ENCODE measurements at places on chromosomes 16 and 17.

GRCh38 chr16:85936816-85937215 lies 37.9 kb downstream of the IRF8 start:
- no peak for DNase-seq

- no peak for DNase-seq
Measured at GRCh38 chr16:11833951-11834695, 17.2 kb downstream of the RSL1D1 start.

DNA sequence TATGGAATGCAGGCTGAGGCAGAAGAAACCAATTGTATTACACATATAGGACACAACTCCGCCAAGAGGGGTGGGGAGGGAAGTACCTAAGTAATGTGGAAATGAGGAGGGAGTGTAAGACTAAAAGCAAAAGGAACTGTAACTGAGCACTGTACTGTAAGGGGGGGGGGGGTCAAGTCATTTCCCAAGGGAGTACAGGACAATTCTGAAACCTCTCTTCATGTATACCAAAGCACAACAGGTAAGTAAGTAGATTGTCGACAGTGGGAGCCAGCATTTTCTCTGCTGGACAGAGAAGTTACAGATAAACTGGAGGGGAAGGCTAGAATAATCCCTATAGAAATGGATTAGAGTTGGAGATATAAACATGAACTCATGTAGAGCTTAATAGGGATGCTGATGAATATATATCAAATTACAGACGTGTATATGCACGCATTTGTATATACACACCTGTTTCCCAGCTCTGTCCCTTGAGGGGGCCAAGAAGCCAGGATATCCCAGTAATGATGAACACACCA lies 6.4 kb downstream of the USP22 start:
- DNase-seq, result no peak

DNA sequence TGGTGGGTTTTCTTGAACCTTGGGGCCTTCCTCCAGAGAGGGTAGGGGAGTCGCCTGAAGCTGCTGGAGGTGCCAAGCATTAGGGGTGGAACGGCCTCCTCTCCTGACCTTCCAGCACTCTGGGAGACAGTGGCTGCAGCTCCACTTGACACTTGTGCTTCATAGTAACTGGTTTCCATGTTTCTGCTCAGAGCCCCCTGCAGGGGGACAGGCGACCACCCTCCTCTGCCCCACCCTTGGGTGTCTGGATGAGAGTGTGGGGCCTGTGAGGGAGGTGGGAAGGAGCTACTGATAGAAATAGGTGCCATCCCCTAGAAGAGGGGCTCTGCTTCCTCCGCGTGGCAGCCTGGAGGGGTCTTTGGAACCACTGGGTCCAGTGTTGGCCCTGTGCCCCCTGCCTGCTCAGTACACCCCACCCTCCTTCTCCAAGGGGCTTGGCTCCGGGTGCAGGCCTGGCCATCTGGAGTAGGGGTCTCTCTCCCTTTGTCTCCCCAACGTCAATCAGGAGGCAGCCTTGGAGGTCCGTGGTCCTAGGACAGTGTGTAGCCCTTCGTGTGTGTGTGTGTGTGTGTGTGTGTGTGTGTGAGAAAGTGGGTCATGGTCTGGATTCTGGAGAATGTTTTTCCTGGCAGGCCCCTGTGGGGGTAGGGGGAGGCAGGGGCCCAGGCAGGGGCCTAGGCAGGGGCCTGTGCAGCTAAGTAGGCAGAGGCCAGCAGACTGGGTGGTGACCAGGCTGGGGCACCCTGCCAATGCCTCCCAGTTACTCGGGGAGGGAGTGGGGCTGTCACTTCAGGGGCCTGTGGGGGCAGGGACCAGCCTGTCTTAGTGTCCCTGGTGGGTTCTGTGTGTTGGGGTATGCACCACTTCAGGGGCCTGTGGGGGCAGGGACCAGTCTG lies 4.9 kb downstream of the LASP1 start:
- DNase-seq, result no peak

GRCh38 chr17:30103921-30104320 lies 12.7 kb upstream of the NSRP1 start:
- no peak for DNase-seq

- DNase-seq, result no peak
Measured at GRCh38 chr16:27671410-27671809, 121.5 kb downstream of the KATNIP start.

DNA sequence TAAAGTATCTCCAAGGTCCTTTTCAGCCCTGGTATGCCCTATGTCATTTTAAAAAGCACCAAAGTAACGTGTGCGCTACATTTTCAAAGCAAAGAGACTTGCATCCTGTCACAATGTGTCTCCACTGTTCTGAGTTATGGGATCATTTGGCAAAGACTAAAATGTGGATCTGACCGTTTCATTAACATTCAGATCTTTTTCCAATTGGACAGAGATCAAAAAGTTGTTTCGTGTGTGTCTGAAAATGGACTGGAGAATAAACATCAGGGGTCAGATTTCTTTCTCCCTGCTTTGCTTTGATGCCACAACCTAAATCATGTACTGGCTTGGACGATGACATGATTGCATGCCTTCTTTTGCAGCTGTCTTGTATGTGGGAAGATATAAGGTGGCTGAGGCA lies 136.0 kb upstream of the NOG start:
- no peak for DNase-seq

- DNase-seq, result no peak
Measured at GRCh38 chr17:70407506-70407905, 238.2 kb downstream of the KCNJ2 start.

- DNase-seq, result no peak
Measured at GRCh38 chr16:23557779-23558702, 514 bp downstream of the UBFD1 start.

GRCh38 chr17:48060249-48060648 lies 12.1 kb downstream of the NFE2L1 start:
- DNase-seq, result no peak

DNA sequence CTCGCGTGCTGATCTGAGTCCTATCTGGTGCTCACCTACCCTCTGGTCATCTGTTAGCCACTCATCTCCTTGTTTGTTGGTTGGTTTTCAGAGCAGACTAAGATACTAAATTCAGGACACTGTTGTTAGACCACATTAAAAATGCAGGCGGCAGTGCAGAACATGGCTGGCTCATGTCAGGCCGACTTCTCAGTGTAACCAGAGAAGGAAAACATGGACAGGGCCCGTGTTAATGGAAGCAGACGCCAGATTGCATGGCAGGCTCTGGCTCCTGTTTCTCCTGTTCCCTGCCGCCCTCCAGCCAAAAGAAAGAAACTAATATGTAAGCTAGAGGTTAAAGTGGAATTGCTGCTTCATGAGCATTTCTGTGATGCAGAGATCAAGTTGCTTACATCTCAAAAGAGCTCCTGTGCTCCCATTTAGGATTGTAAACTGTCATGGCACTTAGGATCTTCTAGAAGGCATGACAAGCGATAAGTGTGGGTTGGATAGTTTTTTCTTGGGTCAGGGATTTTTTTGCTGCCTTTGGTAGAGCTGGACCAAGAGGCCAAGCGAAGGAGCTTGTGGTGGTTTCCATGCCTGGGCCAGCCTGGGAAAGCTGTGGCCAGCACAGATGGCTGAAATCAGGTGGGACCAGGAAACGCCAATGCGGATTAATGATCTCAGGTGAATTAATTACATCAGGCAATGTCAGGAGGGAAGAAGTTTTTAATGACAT lies 56.1 kb downstream of the YPEL2 start:
- no peak for DNase-seq

DNA sequence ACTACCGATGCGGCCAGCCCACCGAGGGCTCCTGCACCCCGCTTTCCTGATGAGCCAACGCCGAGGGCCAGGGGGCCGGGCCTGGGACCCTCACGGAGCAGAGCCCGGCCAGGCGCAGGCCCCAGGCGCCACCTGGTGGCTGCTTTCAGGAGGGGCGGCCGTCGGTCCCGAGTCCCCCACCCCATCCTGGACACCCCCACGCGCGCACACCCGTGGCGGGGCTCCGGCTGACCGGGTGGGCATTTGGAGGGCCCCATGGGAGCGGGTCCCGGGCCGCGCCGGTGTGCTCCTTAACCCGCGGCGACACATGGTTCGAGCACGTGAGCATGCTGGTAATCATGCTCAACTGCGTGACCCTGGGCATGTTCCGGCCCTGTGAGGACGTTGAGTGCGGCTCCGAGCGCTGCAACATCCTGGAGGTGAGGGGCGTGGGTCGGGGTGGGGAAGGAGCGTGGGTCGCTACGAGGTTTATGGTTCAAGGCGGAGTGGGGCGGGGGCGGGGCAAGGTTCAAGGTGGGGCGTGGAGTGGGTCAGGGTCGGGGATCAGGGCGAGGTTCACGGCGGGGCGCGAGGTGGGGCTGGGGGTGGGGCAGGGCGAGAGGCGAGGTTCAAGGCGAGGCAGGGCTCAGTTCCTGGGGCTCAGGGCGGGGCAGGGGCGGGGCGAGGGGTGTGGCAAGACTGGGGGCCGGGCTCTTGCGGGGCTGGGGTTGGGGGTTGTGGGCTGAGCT lies 30.2 kb downstream of the TPSG1 start:
- DNase-seq, result no peak

DNA sequence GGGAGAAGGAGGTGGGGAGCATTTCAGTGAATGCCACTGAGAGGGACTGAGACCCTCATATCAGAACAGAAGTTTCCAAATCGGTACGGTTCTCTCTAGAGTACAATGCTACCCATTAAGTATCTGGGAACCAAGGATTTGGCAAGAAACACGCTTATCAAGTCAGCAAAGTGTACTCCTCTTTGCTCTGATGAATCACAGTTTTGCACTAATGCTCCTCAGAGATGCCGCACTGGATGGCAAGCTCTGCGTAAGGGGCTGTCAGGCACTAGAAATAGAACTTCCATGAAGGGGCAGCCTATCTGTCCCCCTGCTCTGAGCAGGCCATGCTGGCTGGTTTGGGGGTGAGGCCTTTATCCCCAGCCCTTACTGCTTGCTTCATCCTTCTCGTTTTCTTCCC lies 4.8 kb upstream of the ABCC12 start:
- DNase-seq, result no peak

DNA sequence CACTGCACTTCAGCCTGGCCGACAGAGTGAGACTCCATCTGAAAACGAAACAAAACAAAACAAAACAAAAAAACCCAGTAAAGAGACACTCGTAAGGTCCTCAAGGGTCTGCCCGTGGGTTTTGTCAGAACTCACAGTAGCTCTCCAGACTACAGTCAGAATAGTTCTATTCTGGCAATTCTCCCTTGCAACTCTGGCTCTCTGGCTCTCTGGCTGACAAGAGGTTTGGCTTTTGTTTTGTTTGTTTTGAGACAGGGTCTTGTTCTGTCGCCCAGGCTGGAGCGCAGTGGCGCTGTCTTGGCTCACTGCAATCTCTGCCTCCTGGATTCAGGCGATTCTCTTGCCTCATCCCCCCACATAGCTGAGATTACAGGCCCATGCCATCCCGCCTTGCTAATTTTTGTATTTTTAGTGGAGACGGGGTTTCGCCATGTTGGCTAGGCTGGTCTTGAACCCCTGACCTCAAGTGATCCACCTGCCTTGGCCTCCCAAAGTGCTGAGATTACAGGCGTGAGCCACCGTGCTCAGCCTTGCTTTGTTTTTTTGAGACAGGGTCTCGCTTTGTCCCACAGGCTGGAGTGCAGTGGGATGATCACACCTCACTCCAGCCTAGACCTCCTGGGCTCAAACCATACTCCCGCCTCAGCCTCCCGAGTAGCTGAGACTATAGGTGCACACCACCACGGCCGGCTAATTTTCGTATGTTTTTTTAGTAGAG lies 20.5 kb upstream of the CHP2 start:
- DNase-seq, result no peak

GRCh38 chr17:41648411-41649195 lies 24.2 kb upstream of the KRT17 start:
- DNase-seq, result peak; percentile 72

- no peak for DNase-seq
Measured at GRCh38 chr17:33390479-33391176, 97.5 kb upstream of the ASIC2 start.

DNA sequence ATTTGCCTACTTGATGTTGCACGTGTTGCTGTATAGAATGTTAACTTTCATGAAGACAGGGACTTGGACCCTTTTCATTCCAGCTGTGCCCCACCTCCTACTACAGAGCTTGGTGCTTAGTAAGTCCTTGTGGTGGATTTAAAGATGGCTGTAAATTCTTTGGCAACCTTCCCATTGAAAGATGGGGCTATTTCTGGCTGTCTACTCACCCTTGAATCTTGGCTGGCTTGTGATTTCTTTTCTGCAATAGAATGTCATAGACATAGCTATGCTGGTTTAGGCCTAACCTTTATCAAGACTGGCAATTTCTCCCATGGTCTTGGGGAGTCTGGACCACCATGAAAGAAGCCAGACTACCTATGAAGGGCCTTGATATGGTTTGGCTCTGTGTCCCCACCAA lies 59.0 kb downstream of the ACSM2A start:
- no peak for DNase-seq

DNA sequence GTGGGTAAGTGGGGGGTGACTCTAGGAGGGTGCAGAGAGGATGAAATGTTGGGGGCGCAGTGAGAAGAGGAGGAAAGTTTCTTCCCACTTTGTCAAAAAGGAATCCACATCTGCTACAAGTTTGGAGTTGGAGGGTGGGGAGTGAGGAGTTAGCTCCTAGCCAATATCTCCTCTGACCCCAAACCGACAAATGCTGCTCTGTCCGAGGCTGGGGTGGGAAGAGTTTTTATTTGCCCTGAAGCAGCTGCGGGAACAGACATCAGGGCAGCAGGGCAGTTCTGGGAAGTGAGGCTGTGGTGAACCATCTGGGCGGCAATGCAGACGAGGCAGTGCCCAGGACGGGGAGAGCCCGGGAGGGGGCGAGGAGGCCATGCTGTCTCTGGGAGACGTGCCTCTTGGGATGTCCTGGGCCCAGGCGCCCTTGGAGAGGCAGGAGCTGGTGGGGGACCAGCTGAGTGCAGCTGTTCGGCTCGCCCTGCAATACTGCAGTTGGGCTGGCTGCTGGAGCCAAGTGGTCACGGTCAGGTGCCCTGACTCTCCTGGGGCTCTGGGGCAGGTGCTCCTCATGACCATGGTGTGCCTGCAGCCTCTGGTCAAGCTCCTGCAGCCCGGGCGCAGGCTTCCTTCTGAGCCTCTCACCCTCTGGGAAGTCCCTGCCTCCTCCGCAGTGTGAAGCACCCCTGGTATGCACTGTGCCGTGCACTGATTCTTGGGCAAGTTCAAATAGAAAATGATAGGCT lies 6.4 kb upstream of the SOCS3 start:
- no peak for DNase-seq

GRCh38 chr17:75827308-75828075 lies 16.7 kb downstream of the UNC13D start:
- DNase-seq, result peak; percentile 45

DNA sequence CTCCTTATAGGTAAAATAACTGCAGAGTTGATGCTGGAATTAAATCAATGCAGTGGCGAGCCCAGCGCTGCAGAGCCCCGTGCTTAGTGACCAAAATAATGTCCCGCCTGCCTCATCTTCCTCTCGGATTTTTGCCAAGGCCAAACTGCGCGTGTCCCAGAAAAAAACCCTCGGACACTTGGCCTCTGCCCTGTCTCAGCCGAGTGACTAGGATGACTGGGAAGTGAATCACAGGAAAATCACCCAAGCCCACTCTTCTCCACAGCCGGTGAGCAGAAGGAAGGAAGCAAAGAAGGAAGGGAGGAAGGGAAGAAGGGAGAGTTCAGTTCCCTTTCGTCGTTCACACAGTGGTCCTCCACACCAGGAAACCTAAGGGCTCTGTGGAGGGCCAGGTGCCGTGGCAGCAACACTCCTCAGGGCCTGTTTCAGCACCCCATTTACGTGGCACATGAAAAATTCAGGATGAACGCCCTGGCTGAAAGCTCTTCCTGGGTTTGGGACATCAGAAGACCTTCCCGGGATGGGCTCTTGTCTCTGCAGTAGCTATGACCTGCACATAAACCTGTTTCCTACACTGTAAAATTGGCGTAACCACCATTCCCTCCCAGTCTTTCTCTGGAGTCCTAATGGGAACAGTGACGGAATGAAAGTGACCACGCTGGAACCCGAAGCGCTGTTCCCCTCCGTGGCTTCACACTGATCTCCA lies 25.4 kb upstream of the HOXB13 start:
- no peak for DNase-seq
